ENCODE measurements at places on chromosomes 2 and 18. TPM values are rescaled to one million over a fixed set of nuclear protein-coding genes. Genes with fewer than 3 reads are reported as not detected.
A peak's percentile ranks its signal among the peaks of the same experiment; 100 is the strongest.

DNA sequence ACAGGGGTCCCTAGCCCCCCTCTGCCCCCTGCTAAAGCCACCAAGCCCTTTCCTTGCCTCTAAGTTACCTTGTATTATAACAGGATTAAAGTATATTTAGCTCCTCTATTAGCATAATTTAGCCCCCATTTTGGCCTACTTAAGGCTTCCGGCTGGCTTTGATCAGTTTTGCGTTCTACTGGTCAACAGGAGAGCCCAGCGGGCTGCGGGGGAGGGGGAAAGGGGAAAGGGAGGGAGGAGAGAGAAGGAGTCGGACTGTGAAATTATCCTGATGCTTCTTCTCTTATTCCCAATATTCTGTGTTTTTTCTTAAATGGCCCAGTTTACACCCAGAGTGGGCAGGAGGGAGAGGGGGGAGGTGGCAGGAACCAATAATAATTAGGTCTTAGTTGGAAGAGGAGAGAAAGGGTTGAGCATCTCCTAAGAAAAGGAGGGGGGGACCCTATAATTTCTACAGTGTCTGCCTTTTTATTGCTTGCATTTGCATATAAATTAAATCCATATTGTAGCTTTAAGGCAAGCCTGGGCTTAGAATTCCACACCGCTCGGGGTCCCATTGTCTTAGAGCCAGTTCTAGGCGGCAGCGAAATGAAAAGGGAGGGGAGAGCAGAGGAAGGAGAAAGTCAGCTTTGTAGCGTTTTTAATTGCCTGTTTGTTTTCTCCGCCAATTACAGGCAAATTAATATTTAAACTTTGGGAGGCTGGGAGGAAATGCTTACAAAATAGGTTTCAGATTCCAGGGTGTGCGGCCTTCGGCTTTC lies 39.6 kb downstream of the EN1 start:
- no peak for DNase-seq

- peak; percentile 31 for DNase-seq
Measured at GRCh38 chr18:55096263-55096951, 137.1 kb upstream of the CCDC68 start.

- DNase-seq, result no peak
Measured at GRCh38 chr2:196268538-196269338, 97.4 kb upstream of the STK17B start.

DNA sequence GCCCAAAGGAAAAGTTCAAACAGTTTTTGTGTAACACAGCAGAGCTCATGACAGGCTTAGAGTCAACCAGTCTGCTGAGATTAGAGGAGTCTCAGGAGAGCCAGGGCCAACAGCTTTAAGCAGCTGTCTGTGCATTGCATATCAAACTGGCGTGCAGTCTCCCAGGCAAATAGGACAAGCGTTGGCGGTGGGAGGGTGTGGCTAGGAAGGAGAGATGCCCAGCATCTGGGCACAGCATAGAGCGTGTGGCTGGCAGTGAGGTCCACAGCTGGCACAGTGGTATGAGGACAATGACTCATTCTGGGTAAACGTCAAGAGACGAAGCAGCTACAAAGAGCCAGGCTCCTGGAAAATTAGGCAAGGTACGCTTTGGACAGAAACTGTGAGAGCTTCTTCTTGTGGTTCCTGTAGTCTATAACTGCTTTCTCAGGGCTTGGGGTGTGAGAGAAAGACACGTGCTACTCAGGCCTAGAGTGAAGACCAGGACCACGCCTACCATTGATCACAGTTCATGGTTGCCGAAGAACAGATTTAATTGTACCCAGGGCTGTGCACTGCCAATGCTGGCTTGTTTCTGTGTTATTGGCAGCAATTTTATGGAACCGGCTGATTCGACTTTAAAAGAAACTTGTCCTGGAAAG lies 14.8 kb downstream of the ZAP70 start:
- DNase-seq, result no peak

The C2orf81 gene
- 5.0 TPM for total RNA-seq

DNA sequence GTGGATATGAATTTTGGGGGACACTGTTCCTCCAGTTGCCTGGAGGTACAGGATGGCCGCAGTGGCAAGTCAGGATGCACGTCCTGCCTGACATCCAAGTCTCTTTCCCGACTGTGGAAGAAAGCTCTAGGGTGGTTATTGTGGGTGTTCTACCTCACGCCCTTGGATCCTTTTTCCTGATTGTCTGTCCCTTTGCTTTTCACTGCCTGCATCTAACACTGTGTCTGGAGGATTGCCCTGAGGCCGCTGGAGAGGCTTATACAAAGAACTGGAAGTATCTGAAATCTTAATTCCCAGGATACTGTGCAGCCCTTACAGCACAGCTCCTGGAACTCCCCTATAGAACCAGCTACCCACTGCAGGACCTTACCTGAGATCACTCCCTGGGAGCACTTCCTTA lies 250.5 kb downstream of the TFCP2L1 start:
- no peak for DNase-seq

DNA sequence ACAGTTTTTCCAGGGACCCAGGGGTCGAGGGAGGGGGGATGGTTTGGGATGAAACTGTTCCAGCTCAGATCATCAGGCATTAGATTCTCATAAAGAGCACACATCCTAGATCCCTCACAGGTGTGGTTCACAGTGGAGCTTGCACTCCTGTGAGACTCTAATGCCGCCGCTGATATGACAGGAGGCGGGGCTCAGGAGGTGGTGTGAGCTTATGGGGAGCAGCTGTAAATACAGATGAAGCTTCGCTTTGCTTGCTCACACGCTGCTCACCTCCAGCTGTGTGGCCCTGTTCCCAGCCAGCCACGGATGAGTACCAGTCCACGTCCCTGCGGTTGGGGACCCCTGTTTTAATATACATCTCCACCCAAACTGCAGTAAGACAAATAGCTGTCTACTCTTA lies 204.2 kb downstream of the AGAP1 start:
- DNase-seq, result no peak

The DUSP19 gene
- 2.4 TPM for total RNA-seq

DNA sequence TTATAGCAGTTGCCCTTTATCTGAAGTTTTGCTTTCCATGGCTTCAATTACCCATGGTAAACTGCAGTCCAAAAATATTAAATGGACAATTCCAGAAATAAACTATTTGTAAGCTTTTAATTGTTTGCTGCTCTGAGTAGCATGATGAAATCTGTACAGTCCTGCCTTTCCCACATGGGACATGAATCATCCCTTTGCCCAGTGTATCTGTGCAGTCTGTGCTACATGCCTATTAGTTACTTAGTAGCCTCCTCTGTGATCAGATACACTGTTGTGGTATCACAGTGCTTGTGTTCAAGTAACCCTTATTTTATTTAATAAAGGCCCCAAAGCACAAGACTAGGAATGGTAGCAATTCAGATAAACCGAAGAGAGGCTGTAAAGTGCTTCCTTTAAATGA lies 810.6 kb upstream of the PIK3C3 start:
- DNase-seq, result no peak

DNA sequence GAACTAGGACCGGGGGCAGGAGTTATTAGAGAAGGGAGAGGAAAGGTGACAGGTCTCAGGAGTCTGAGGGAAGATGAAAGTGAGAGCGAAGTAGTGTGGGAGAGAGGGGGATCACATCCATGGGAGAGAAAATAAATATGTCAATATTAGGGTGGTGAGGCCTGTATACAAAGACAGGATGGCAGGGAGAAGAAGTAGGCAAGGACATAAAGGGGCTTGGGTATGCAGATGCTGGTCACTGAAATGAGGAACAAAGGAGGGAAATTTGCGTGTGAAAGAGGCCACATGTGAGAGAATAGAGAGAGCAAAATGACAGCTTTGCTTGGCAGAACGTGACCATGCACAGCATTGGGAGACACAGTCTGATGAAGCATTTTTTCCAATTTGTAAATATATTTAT lies 13.6 kb downstream of the METAP1D start:
- DNase-seq, result no peak

GRCh38 chr2:124318913-124319312 lies 293.8 kb downstream of the CNTNAP5 start:
- DNase-seq, result no peak

- DNase-seq, result no peak
Measured at GRCh38 chr18:9475643-9476591, 604 bp downstream of the RALBP1 start.

GRCh38 chr2:216281876-216282275 lies 90.4 kb downstream of the MARCHF4 start:
- DNase-seq, result no peak

DNA sequence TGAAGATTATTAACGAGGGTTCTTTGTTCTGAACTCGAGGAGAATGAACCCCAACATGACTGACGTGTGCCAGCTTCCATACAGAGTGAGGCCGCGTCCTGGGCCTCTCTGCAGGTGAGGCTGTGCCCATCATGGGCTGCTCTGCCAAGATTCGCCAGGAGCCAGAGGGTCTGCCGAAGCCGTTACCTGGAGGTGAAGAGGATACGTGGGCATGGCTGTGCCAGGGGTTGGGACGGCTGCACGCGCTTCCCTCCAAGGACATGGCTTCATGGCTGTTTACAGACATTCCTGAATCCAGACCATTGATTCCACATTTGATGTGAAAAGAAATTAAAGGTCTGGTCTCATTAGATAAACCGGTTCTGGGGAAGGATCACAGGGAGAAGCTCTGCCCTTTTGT lies 211.4 kb upstream of the SALL3 start:
- DNase-seq, result no peak

GRCh38 chr2:241035142-241035817 lies 36.9 kb downstream of the SNED1 start:
- DNase-seq, result no peak

The CD8A gene
- total RNA-seq, result not detected

GRCh38 chr2:201257381-201257955 lies 2.9 kb upstream of the CASP8 start:
- peak; percentile 48 for DNase-seq

The CRYBA2 gene
- total RNA-seq, result not detected

DNA sequence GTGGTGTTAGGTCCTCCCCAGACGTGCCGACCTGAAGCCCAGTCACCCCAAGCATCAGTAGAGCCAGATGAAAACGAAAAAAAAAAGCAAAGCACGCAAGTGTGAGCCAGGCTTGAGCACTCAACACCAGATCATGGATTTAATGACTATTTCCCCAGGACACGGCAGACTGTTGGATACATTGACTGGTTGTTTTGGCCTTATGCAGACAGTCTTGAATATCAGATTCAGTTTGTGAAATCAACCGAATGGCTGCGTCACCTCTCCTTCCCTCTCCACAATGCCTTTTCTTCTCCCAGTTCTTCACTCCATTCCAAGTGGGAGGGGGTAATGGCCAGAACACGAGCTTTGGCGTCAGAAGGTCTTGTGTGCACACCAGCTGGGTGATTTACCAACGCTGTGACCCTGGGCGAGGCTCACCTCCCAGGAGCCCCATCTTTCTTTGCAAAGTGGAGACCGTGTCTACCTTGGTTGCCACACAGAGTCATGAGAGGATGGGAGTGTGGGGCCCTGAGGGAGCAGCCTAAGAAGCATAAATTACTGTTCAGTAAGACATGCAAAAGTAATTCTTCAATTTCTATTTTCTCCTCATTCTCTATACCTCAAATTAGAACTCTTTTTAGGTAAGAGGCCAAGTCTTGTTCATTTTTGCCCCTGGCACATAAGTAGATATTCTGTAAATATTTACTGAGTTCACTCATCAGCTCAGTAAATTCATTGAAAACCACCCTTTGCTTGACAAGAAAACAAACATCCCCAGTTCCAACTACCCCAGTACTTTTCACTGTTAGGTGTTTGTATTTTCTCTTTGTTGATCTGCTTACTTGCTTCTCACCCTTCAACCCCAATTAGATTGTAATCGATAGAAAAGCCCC lies 181.1 kb upstream of the COPS8 start:
- DNase-seq, result no peak

The KRTCAP3 gene
- 4.6 TPM for total RNA-seq

The EVA1A gene
- 19.9 TPM for total RNA-seq

DNA sequence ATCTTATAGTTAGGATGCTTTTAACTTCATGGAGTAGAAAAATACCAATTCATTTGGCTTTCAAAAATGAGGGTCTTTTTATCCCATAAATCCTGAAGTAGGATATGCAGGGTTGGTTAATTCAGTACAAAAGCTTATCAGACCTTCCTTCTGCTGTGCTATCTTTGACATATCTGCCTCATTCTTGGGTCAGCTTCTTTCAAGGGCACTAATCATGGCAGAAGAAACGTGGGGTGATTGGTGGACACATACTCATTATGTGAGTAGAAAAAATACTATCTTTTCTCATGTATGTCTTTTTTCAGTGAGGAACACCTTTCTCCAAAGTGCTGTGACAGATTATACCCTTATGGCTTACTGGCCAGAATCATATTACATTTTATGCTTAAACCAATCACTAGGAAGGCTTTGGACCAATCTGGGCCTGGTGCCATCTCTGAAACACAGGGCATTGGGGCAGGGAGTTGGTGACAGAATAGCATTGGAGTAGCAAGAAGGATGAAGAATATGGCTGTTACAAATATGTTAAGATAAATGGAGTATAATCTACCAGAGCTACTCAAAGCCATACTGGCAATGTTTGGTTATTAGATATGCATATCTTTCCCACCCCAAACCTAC lies 10.1 kb downstream of the UGP2 start:
- no peak for DNase-seq

The KCNG2 gene
- total RNA-seq, result 0.56 TPM

DNA sequence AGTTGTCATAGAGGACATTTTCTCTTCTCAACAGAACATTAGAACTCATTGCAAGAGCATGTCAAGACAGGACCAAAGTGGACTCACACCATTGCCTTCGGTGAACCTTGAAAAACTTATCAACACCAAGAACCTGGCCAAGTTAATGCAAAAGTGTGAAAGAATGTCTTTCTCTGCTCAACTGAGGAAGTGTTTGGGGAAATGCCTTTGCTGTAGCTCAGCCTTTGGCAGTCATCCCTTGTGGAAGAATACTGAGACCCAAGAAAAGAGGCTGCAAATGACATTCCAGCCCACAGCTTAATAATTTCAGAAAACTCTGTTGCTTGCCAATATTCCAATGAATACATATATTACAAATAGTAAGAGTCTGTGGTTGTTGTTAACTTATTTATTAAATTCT lies 728.8 kb upstream of the PIK3C3 start:
- DNase-seq, result no peak

DNA sequence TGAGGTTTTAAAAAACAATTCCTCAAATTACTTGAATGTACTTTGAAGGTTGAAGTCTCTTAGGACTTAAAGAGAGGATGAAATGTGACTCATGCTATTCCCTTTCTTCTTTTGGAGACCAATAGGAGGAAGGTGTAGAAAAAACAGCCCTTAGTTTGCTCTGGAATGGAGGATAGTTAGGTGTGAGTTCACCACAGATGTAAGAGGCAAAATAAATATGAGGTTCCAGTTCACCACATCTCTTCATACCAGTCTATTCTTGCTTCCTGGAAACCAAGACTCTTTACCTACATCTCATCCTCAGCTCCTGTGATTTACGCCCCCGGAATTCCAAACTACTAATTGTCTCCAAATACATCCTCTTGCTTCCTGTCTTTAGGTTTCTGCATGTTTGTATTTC lies 77.5 kb upstream of the TTC21B start:
- DNase-seq, result no peak

- DNase-seq, result no peak
Measured at GRCh38 chr2:232255033-232255432, 123.5 kb upstream of the ALPP start.
